Ascending aorta (tissue), 2 donors: ENCODE measurements at places on chromosomes 12 and 14. TPM values are rescaled to one million over a fixed set of nuclear protein-coding genes. Genes with fewer than 3 reads are reported as not detected.

The ANG gene
- 4.2 TPM for total RNA-seq

The SLC2A3 gene
- 58.0 TPM for total RNA-seq

The BHLHE41 gene
- total RNA-seq, result 2.9 TPM

The SFSWAP gene
- 15.8 TPM for total RNA-seq

The SH2B3 gene
- total RNA-seq, result 124 TPM

The EGLN3 gene
- total RNA-seq, result 5.9 TPM

The ARG2 gene
- 10.1 TPM for total RNA-seq

The VWF gene
- 1,026 TPM for total RNA-seq

The GALNT4 gene
- 3.3 TPM for total RNA-seq

The MMP17 gene
- total RNA-seq, result 16.8 TPM

The AP1G2 gene
- 56.2 TPM for total RNA-seq

The RAPGEF3 gene
- total RNA-seq, result 165 TPM

The SLC17A8 gene
- not detected for total RNA-seq

The DRAM1 gene
- 8.8 TPM for total RNA-seq

The KRT80 gene
- total RNA-seq, result not detected

The RNASE12 gene
- total RNA-seq, result not detected

The NPFF gene
- total RNA-seq, result 2.8 TPM

The HAL gene
- 1.5 TPM for total RNA-seq

The OR6C2 gene
- not detected for total RNA-seq

The SERPINA12 gene
- total RNA-seq, result not detected

The NID2 gene
- total RNA-seq, result 12.2 TPM

The KCNJ8 gene
- 27.8 TPM for total RNA-seq

The TMCC3 gene
- 11.0 TPM for total RNA-seq

The LRFN5 gene
- 0.11 TPM for total RNA-seq

The IFNG-AS1 gene
- not detected for total RNA-seq

The ACOT4 gene
- 1.9 TPM for total RNA-seq

The TSHR gene
- total RNA-seq, result not detected

The PRKAG1 gene
- total RNA-seq, result 32.8 TPM
